Muscle of leg (tissue), 16 donors: ENCODE measurements at places on chromosomes 3 and 15. TPM values are rescaled to one million over a fixed set of nuclear protein-coding genes. Genes with fewer than 3 reads are reported as not detected.
A peak's percentile ranks its signal among the peaks of the same experiment; 100 is the strongest.

The GOLGA8N gene
- 9.2 TPM for total RNA-seq

The PPM1L gene
- total RNA-seq, result 11.5 TPM

- H3K4me1 ChIP-seq, result no peaks in the 10 kb centered on the region
- DNase-seq, result no peak
- H3K27me3 ChIP-seq, result no peaks in the 10 kb centered on the region
- no peaks in the 10 kb centered on the region for H3K36me3 ChIP-seq
- H3K27ac ChIP-seq, result no peak overlapping the region
These were observed 764.4 kb upstream of the NECTIN3 start for GRCh38 chr3:110307065-110307809.

- no peaks in the 10 kb centered on the region for H3K27me3 ChIP-seq
- no peak overlapping the region for H3K4me3 ChIP-seq
- H3K36me3 ChIP-seq, result peaks cover 6% of the 10 kb centered on the region
- peak; percentile 76 for DNase-seq
These were observed 5.9 kb upstream of the CALML4 start for GRCh38 chr15:68210821-68211655.
